ENCODE measurements at places on chromosomes 1 and 21. TPM values are rescaled to one million over a fixed set of nuclear protein-coding genes. Genes with fewer than 3 reads are reported as not detected.
A peak's percentile ranks its signal among the peaks of the same experiment; 100 is the strongest.

DNA sequence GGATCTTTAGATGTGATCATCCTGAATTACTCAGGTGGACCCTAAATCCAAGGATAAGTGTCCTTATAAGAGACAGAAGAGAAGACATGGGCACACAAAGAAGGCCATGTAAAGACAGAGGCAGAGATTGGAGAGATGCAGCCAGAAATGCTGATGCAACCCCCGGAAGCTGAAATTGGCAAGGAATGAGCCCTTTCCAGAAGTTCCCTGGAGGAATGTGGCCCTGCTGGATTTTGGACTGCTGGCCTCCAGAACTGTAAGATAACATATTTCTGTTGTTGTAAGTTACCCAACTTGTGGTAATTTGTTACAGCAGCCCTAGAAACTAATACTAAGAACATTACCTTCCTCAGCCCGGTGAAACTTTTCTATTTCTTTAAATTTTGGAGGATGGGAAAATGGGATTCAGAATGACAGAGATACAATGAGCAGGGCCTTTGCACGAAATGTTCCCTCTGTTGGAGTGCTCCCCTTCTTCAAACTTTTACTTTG, 11.2 kb upstream of the PLPP3 start:
- no peak for DNase-seq

DNA sequence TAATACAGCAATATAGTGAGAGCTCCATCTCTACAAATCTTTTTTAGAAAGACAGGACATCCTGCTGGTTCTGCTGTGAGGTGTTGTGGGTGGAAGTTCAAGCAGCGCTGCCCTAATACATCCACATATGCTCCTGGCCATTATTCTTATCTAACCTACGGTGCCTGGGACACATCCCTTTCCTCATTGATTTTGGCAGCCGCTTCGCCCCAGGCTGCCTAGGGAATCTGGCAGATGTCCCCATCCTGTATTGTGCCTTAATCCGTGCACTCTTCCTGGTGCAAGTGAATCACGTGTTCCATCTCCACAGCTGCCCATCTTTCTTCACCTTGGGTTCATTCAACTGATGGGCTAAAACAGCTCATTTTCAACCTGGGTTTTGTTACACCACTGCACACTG, 3.1 kb upstream of the UBE2G2 start:
- DNase-seq: peak; percentile 17

DNA sequence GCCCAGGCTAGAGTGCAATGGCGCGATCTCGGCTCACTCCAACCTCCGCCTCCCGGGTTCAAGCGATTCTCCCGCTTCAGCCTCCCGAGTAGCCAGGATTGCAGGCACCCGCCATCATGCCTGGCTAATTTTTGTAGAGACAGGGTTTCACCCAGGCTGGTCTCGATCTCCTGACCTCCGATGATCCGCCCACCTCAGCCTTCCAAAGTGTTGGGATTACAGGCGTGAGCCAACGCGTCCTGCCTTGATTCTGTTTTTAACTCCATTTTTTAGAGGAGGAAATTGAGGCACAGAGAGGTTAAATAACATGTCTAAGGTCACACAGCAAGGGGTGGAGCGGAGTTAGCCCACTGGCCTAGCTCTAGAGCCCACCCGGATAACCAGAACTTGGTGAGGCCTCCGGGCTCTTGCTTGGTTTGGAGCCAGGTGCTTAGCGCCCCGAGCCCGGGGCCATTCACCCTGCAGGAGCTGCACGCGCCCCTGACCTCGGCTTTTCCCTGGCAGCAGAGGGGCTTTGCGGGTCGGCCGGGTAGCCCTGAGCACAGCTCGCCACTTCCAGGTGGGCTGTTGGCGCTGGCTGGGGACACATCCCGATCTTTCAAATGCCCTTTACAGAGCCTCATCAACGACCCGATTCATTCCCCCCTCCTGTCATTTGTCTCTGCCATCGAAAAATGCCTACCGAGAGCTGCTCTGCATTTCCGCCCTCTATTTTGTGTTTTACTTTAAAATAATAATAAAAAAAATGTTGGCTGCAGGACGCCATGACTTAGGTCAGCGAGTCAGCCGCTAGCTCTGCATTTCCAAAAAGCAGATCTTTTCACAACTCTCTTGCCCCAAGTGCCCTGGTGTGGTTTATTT, 11.2 kb downstream of the SIM2 start:
- DNase-seq: no peak

- no peak for DNase-seq
These were observed 105.0 kb downstream of the FNBP1L start for GRCh38 chr1:93552741-93553455.

CTSE gene
- total RNA-seq: not detected

GRCh38 chr1:13916530-13916929, 216.5 kb downstream of the PRDM2 start:
- no peak for DNase-seq

GRCh38 chr1:15849775-15850324, 2.3 kb downstream of the SPEN start:
- peak; percentile 45 for DNase-seq

COP1 gene
- 37.0 TPM for total RNA-seq
